ENCODE measurements at places on chromosomes 2 and 18.

GRCh38 chr18:136433-136832, 21.9 kb upstream of the USP14 start:
- DNase-seq, result no peak

- no peak for DNase-seq
Observed at GRCh38 chr2:219228041-219228910, 1.2 kb downstream of the ATG9A start.

DNA sequence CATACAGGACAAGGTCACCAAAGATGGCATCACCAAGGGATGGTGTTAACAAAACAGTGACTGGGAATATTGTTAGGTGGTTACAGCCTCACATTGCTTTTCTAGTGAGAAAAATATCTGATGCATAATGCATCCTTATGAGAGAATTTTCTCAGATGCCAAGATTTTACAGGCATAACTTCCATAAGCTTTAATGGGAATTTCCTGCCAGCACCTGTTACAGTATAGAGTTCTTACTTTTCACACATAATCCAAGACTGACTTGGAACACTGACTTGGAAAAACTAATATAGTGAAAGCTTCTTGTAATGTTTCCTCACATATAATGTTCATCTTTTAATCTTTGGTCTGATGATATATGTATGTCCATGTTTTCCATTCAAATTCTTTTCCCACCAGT, 402.8 kb downstream of the ARHGAP15 start:
- no peak for DNase-seq

DNA sequence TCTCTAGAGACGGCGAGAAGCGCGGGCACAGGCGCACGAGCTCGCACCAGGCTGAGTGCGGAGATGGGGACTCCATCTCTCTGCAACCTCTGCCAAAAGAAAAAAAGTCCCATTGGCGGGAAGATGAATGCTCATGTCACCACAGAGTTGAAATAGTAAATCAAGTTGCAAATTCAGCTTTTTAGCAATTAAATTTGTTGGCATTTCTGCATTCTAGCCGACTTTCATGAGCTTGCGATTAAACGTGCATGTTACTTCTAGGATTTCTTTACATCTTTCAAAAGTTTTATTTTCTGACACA, 588 bp downstream of the CHAC2 start:
- peak; percentile 32 for DNase-seq

DNA sequence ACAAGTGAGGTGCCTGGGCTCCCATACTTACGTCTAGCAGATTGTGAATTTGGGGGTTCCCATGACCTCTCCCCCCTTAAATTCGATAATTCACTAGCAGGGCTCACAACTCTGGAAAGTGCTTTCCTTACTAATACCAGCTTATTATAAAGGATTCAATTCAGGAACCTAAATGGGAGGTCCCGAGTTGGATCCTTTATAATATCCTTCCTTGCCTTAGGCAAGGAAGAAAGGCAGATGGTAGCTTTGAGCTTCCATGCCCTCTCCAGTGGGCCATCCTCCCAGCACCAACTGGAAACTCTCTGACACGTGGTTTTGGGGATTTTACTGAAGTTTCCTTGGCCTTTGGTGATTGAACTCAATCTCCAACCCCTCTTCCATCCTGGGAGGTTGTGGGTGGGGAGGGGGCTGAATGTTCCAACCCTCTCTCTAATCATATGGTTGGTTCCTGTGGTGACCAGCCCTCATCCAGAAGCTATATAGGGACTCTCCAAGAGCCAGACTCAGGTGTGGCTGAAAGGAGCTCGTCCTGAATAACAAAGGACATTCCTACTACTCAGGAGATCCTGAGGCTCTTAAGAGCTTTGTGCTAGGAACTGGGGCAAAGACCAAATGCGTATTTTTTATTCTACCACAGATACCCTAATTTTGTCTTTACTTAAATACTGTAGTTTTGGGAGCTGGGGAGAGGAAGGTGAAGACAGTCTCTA, 62.2 kb downstream of the HAUS1 start:
- no peak for DNase-seq
